Chondrocyte (in vitro differentiated cells): ENCODE measurements at places on chromosomes 2 and 18. TPM values are rescaled to one million over a fixed set of nuclear protein-coding genes. Genes with fewer than 3 reads are reported as not detected.

GRCh38 chr2:159201360-159202063 lies 85.0 kb downstream of the WDSUB1 start:
- H3K4me3 ChIP-seq, result no peak overlapping the region
- H3K4me1 ChIP-seq, result peaks cover 31% of the 10 kb centered on the region
- peaks cover 32% of the 10 kb centered on the region for H3K36me3 ChIP-seq
- peak overlapping the region; percentile 96 for H3K27ac ChIP-seq
- H3K27me3 ChIP-seq, result no peaks in the 10 kb centered on the region

GRCh38 chr2:205700331-205701132 lies 18.2 kb downstream of the NRP2 start:
- DNase-seq, result peak; percentile 93
- H3K36me3 ChIP-seq, result peaks cover 5% of the 10 kb centered on the region

MYO7B gene
- 0.02 to 0.31 TPM in 2 of 3 replicates, not detected in the other for total RNA-seq

SERPINB12 gene
- not detected in 3 replicates for total RNA-seq
